A549 treated with Hydrocortisone at 1 μM for 4 hours (cell line): ENCODE measurements at places on chromosomes 16 and 17. TPM values are rescaled to one million over a fixed set of nuclear protein-coding genes. Genes with fewer than 3 reads are reported as not detected.

Gene GAS2L2
- 0.05 to 0.16 TPM (median 0.07 TPM) in 5 replicates for total RNA-seq

Gene HOXB1
- total RNA-seq, result not detected in 5 replicates

Gene RPH3AL
- 26.5 to 37.9 TPM (median 36.3 TPM) in 5 replicates for total RNA-seq

Gene PRR11
- 47.2 to 64.9 TPM (median 54.9 TPM) in 5 replicates for total RNA-seq

Gene SLC5A11
- total RNA-seq, result 0.22 to 0.51 TPM (median 0.36 TPM) in 5 replicates

Gene ACE
- 1.6 to 3.1 TPM (median 2.4 TPM) in 5 replicates for total RNA-seq

Gene MT1E
- 0.13 to 0.17 TPM in 2 of 5 replicates, not detected in the others for total RNA-seq

Gene ZNF830
- total RNA-seq, result 13.5 to 17.7 TPM (median 13.9 TPM) in 5 replicates

Gene UTS2R
- 0.08 TPM in 1 of 5 replicates, not detected in the others for total RNA-seq

Gene NPIPA2
- total RNA-seq, result 0.73 to 2.2 TPM (median 1.4 TPM) in 5 replicates

Gene HSD17B2
- not detected in 5 replicates for total RNA-seq

Gene ZNF785
- total RNA-seq, result not detected in 5 replicates

Gene KRTAP4-6
- not detected in 5 replicates for total RNA-seq

Gene SCNN1B
- 0.40 to 0.69 TPM (median 0.65 TPM) in 5 replicates for total RNA-seq

Gene KRT16
- total RNA-seq, result 0.51 to 1.3 TPM (median 1.1 TPM) in 5 replicates

Gene PLEKHH3
- 11.6 to 16.4 TPM (median 16.0 TPM) in 5 replicates for total RNA-seq

Gene CLEC18B
- total RNA-seq, result 0.11 to 0.50 TPM (median 0.36 TPM) in 5 replicates

Gene MEAK7
- total RNA-seq, result 45.6 to 68.0 TPM (median 54.4 TPM) in 5 replicates

Gene CD300LB
- 0.03 to 0.07 TPM (median 0.06 TPM) in 4 of 5 replicates, not detected in the other for total RNA-seq

Gene CA5A
- total RNA-seq, result not detected in 5 replicates

Gene GRIN2A
- total RNA-seq, result 0.02 TPM in 1 of 5 replicates, not detected in the others

Gene SLC12A3
- total RNA-seq, result 0.10 TPM in 1 of 5 replicates, not detected in the others

Gene PDPR
- total RNA-seq, result 13.7 to 17.4 TPM (median 15.6 TPM) in 5 replicates

Gene PPY
- 0.23 to 0.44 TPM (median 0.29 TPM) in 3 of 5 replicates, not detected in the others for total RNA-seq

Gene PRDM7
- total RNA-seq, result not detected in 5 replicates

Gene RUNDC3A
- total RNA-seq, result 0.48 to 1.2 TPM (median 0.81 TPM) in 5 replicates

Gene DRC7
- total RNA-seq, result 0.06 to 0.23 TPM (median 0.10 TPM) in 4 of 5 replicates, not detected in the other

Gene KIF18B
- total RNA-seq, result 32.9 to 38.1 TPM (median 37.3 TPM) in 5 replicates

Gene RPRML
- total RNA-seq, result 0.40 to 0.81 TPM (median 0.68 TPM) in 5 replicates

Gene TBC1D3E
- not detected in 5 replicates for total RNA-seq

Gene CD300E
- not detected in 5 replicates for total RNA-seq

Gene ATP2C2
- total RNA-seq, result 0.09 to 0.32 TPM (median 0.16 TPM) in 5 replicates

Gene CCL4L2
- total RNA-seq, result not detected in 5 replicates

Gene HES7
- total RNA-seq, result 1.6 to 5.3 TPM (median 4.8 TPM) in 5 replicates

Gene SLC6A2
- total RNA-seq, result 0.10 to 0.14 TPM (median 0.12 TPM) in 3 of 5 replicates, not detected in the others

Gene DNAAF1
- 0.23 to 0.59 TPM (median 0.38 TPM) in 5 replicates for total RNA-seq

Gene C16orf95
- total RNA-seq, result 4.8 to 7.6 TPM (median 7.0 TPM) in 5 replicates

Gene CCL7
- 0.14 to 0.24 TPM (median 0.21 TPM) in 3 of 5 replicates, not detected in the others for total RNA-seq
